GM12878 (cell line): ENCODE measurements at places on chromosomes 12 and 14. TPM values are rescaled to one million over a fixed set of nuclear protein-coding genes. Genes with fewer than 3 reads are reported as not detected.

The OLR1 gene
- 0.08 TPM in 1 of 2 replicates, not detected in the other for total RNA-seq

GRCh38 chr12:92237262-92237661, 91.6 kb upstream of the BTG1 start:
- H3K27me3 ChIP-seq: no peaks in the 10 kb centered on the region
- H3K27ac ChIP-seq: no peak overlapping the region
- no peak for DNase-seq
- no peaks in the 10 kb centered on the region for H3K4me1 ChIP-seq
- no peak overlapping the region for H3K4me3 ChIP-seq
- H3K36me3 ChIP-seq: no peaks in the 10 kb centered on the region

GRCh38 chr12:46815809-46816208, 10.0 kb downstream of the SLC38A4 start:
- H3K4me1 ChIP-seq: no peaks in the 10 kb centered on the region
- H3K27ac ChIP-seq: no peak overlapping the region
- H3K27me3 ChIP-seq: no peaks in the 10 kb centered on the region; the same call in 1 of the 2 replicates

- H3K4me3 ChIP-seq: peak overlapping the region; percentile 64
- no peaks in the 10 kb centered on the region for H3K27me3 ChIP-seq
- DNase-seq: no peak
- peaks cover 58% of the 10 kb centered on the region for H3K4me1 ChIP-seq
- H3K27ac ChIP-seq: peak overlapping the region; percentile 93
These were observed 2.2 kb downstream of the GPR132 start for GRCh38 chr14:105063056-105063455.

GRCh38 chr14:88189417-88190191, 133.5 kb downstream of the KCNK10 start:
- H3K36me3 ChIP-seq: no peaks in the 10 kb centered on the region
- DNase-seq: peak; percentile 25
- no peak overlapping the region for H3K27ac ChIP-seq
- H3K4me1 ChIP-seq: peaks cover 10% of the 10 kb centered on the region; the same call in 1 of the 2 replicates
- H3K27me3 ChIP-seq: no peaks in the 10 kb centered on the region; the same call in 1 of the 2 replicates

GRCh38 chr14:52356025-52356424, 41.9 kb downstream of the PTGER2 start:
- H3K36me3 ChIP-seq: no peaks in the 10 kb centered on the region
- no peaks in the 10 kb centered on the region for H3K4me1 ChIP-seq
